Lower leg skin (tissue), 4 donors: ENCODE measurements at places on chromosomes 13 and 19.
A peak's percentile ranks its signal among the peaks of the same experiment; 100 is the strongest.

DNA sequence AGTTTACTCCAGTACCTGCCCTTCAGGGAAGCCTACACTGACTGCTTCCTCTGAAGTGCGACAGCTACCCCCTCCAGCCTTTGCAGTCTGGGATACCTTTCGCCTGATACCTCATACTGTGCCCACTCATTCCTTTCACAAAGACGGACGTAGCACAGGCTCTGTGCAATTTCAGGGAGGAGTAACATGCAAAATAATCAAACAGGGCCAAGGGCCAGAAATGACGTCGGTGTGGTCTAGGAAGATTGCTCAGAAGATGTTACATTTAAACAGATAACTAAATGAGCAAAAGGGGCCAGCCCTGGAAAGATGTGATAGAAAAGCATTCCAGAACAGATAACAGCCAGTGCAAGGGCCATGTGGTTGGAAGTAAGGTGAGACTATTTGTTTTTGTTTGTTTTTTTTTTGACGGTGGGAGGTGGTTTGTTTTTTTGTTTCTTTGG, 6.6 kb upstream of the DDX39A start:
- no peak for DNase-seq

GRCh38 chr19:3239367-3239766, 14.9 kb downstream of the CELF5 start:
- DNase-seq, result no peak

DNA sequence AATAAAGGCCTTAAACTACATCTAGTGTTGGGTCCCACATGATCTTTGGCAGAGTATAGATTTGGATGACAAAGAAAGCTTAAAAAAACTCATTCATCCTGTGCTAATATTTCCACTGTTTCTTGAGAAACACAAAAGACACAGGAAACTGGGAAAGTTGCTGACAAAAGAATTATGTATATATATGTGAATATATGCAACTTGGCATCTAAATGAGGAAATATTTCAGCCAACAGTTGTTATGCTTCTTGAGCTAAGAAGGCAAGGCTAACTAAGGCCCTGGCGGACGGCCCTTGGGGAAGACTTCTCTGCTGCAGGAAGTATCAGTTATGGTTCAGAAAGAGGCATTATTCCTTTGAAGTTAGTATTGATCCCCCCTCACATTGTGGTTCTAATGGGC, 491.8 kb downstream of the DIAPH3 start:
- DNase-seq, result no peak

DNA sequence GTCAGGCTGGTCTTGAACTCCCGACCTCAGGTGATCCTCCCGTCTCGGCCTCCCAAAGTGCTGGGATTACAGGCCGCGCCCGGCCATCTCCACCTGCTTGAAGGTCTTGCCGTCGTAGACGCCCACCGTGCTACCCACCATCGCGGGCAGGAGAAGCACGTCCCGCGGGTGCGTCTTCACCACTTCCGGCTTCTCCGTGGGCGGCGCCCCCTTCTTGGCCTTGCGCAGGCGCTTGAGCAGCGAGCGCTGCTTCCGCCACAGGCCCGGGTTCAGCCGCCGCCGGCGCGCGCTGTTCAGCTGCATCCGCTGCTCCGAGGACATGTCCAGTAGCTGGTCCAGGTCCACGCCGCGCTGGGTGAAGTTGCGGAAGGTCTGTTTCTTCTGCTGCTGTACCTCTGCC, 21.6 kb downstream of the EFNA2 start:
- DNase-seq, result no peak

- DNase-seq, result no peak
Observed at GRCh38 chr13:40622761-40623160, 43.7 kb downstream of the FOXO1 start.

GRCh38 chr19:44757057-44757734, 8.7 kb downstream of the BCL3 start:
- peak; percentile 90 for DNase-seq

DNA sequence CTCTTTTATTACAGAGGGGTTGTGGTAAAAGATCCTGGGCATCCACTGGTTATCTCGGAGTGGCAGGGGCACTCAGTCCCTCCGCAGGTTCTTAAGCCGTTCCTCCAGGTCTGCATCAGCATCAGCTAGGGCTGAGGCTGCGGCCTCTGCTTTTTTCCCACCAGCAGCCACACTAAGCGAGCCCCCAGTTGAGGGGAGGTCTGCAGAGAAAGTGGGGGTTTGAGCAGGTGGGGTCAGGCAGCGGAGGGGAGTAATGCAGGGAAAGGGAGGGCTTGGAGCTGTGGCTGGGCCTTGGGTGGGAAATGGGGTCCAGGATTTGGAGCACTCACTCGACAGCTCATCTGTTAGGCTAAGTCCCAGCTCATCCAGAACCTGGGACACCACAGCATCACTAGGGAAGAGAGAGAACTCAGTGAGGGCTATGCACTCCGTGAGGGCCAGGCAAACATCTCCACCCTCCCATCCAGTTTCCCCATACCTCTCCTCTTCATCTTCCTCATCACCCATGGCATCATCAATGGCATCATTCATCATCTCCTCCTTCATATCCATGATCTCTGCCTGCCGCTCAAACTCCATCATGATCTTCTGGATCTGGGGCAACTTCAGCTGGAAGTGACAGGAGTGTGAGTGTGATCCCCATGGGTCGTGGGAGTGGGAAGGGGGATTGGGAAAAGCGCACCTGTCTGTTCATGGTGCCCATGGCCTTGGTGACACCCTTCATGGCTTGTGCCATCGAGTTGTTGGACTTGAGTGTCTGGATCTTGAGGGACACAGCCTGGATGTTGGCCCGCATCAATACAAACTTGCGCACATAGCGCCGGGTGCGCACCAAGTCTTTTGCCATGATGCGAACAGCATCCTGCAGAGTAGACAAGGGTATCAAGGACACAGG, 3.1 kb downstream of the CHMP2A start:
- DNase-seq, result no peak

DNA sequence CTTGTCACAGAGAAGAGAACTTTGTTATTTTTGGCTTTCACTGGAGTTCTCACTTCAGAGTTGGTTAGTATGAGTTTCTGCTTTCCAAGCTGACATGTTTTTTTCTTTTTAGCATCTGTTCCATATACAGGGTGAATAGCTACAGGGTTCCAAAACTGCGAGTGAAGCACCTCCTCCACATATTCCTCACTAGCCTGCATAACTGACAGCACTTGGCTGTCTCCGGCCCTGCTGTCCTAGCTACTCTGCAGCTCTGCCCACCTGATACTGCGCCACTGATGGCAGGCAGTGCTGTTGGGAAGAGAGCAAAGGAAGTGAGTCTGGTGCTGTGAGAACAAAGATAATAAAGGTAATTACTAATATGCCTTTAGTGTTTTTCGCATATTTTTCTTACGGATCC, 6.8 kb downstream of the ATP8A2 start:
- DNase-seq, result no peak

- no peak for DNase-seq
Observed at GRCh38 chr13:108780706-108781105, 151.3 kb downstream of the MYO16 start.

- no peak for DNase-seq
Observed at GRCh38 chr19:30908262-30908771, 440.9 kb downstream of the TSHZ3 start.

GRCh38 chr19:37905946-37906868, at the start of gene WDR87:
TSS of gene WDR87 (minus strand) at chr19:37906594. CDS start at chr19:37898239, 8,355 bp downstream.
- peak; percentile 17 for DNase-seq
